ENCODE measurements at places on chromosomes 6 and 20. TPM values are rescaled to one million over a fixed set of nuclear protein-coding genes. Genes with fewer than 3 reads are reported as not detected.
A peak's percentile ranks its signal among the peaks of the same experiment; 100 is the strongest.

Gene NR2E1
- not detected for total RNA-seq

GRCh38 chr6:51049288-51049982 lies 230.8 kb downstream of the TFAP2B start:
- H3K27ac ChIP-seq = no peak overlapping the region
- no peaks in the 10 kb centered on the region for H3K36me3 ChIP-seq
- no peaks in the 10 kb centered on the region for H3K27me3 ChIP-seq

Gene LCA5
- 3.5 TPM for total RNA-seq

- H3K4me3 ChIP-seq = no peak overlapping the region
- no peaks in the 10 kb centered on the region for H3K36me3 ChIP-seq
- H3K4me1 ChIP-seq = peaks cover 8% of the 10 kb centered on the region
- no peaks in the 10 kb centered on the region for H3K27me3 ChIP-seq
These were observed 44.2 kb downstream of the CHD6 start for GRCh38 chr20:41573955-41574354.

GRCh38 chr6:143159001-143159400 lies 98.3 kb downstream of the AIG1 start:
- no peaks in the 10 kb centered on the region for H3K36me3 ChIP-seq
- no peaks in the 10 kb centered on the region for H3K4me1 ChIP-seq

DNA sequence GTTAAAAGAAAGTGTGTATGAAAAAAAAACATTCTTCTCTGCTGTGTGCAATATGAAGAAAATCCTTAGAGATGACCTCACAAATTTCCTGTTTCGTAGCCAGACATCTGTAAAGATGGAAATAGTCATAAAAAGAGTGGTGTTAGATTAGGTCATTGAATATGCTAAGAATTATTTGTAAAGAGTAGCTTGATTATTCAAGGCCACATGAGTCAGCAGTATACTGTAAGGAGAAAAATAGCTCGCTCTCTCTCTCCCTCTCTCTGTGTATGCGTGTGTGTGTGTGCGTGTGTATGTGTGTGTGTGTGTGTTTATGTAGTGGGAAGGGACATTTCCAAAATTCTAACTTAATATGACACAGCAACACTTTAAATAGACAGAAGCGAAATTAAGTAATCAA lies 78.8 kb downstream of the PTCHD4 start:
- H3K27me3 ChIP-seq = no peaks in the 10 kb centered on the region
- no peaks in the 10 kb centered on the region for H3K36me3 ChIP-seq
- H3K27ac ChIP-seq = peak overlapping the region; percentile 11
- H3K4me1 ChIP-seq = peaks cover 9% of the 10 kb centered on the region

DNA sequence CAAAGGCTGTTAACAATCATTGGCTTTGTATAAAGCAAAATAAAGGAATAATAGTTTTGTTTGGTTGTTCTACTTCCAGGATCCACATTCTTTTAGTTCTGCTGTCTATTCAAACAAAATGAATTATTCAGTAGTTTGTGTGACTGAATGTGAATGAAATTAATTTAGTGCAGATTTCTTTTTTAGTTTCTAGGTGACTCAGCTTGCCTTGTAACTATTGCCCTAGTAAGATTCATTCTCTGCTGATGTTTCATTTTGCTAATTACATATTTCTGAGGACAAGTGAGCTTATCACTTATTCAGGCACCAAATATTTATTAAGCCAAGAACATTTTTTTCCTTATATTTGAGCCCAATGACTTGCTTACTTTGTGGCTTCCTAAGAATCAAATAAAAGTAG lies 46.5 kb upstream of the RIPOR2 start:
- DNase-seq = peak; percentile 29
- H3K36me3 ChIP-seq = no peaks in the 10 kb centered on the region
- H3K4me1 ChIP-seq = peaks cover 22% of the 10 kb centered on the region
- no peak overlapping the region for H3K4me3 ChIP-seq

DNA sequence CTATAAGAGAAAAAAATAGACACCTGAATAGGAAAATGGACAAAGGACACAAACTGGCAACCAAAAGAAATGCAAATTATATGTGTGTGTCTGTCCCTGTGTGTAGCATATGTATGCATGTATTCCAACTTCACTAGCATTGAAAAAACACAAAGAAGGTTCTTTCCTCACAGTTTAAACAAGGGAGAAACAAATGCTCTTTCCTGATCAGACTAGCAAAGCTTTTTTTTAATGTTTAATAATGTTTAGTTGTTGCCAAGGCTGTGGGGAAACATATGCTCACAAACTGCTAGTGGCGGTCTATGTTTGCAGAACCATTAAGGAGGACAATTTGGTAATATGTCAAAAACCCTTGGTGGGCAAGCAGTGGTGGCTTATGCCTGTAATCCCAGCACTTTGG lies 22.4 kb downstream of the SMLR1 start:
- peaks cover 3% of the 10 kb centered on the region for H3K4me1 ChIP-seq
- DNase-seq = no peak
- no peaks in the 10 kb centered on the region for H3K27me3 ChIP-seq
- H3K36me3 ChIP-seq = no peaks in the 10 kb centered on the region
- H3K4me3 ChIP-seq = no peak overlapping the region

Gene RSPH9
- 0.11 TPM for total RNA-seq

Gene SSR1
- total RNA-seq = 152 TPM

Gene ME1
- total RNA-seq = 78.8 TPM

DNA sequence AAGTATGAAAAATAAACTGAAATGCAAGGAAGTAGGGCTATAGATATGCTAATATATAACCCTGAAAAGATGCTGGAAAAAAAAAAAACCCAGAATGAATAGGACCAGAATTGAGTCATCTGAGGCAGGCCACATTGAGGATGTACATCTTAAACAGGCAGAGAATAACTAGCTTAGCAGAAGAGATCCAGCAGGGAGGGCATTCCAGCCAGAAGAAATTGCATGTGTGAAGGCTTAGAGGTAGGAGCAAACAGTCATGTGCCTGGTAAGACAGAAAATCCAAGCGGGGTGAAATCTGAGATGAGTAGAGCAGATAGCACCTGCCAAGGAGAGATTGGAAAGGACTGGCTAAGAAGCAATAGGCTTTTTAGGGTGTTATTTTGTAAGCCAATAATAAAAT lies 2.6 kb downstream of the COL19A1 start:
- peaks cover 10% of the 10 kb centered on the region for H3K4me1 ChIP-seq
- DNase-seq = no peak
- no peak overlapping the region for H3K27ac ChIP-seq
- no peaks in the 10 kb centered on the region for H3K27me3 ChIP-seq
- H3K4me3 ChIP-seq = no peak overlapping the region
- H3K36me3 ChIP-seq = no peaks in the 10 kb centered on the region

GRCh38 chr6:47714802-47715201 lies 16.4 kb downstream of the ADGRF4 start:
- no peaks in the 10 kb centered on the region for H3K4me1 ChIP-seq
- no peaks in the 10 kb centered on the region for H3K36me3 ChIP-seq
- peaks cover 5% of the 10 kb centered on the region for H3K27me3 ChIP-seq
- no peak for DNase-seq

DNA sequence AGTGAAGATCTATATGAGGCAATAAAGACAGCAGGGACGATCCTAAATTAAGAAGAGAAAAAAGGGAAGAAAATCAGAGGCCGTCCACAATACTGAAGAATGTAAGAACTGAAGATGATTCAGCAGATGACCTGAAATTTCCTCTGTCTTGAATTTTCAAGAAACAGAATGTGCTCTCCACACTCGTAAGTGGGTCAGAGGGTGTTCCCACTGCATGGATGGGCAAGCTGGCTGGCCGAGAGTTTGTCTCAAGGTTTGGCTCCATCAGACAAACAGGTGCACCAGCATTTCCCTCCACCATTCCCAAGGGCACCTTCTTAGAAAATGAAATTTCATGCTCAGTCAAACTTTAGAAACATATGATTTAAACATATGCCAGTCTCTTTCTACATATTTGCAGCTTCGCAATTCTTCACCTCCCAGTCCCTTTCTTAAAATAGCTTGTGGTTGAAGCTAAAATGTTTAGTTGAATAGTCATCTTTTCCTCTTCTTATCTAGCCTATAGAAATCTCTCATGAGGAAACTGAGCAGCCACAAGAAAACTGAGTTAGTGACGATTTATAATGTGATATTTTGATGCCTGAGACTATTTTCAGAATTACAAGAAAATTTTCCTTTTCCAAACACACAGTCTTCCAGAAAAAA lies 576.4 kb downstream of the PRKN start:
- no peak overlapping the region for H3K4me3 ChIP-seq
- no peak for DNase-seq
- no peak overlapping the region for H3K27ac ChIP-seq
- no peaks in the 10 kb centered on the region for H3K4me1 ChIP-seq

DNA sequence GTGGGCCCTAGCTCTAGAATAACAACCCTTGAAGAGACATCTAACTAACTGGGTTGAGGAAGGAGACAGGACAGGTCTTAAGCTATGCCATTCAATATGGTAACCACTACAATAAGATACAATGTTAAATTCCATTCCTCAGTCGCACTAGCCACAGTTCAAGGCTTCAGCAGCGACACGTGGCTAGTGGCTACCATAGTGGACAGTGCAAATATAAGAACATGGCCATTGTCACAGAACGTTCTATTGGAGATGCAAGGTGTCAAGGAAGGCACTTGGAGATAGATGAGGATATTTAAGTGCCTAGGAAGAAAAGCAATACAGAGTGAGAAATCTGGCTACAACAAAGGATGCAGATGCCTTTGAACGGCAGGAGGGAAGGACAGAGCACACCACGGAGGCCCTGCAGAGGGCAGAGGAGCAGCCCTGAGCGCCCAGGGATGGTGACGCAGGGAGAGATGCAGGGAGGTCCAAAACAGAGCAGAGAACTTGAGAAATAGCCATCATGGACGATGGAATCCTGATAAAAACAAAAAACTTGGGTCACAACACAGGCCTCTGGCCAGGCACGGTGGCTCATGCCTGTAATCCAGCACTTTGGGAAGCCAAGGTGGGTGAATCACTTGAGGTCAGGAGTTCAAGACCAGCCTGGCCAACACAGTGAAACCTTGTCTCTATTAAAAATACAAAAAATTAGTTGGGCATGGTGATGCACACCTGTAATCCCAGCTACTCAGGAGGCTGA lies 140.7 kb downstream of the ZMYND8 start:
- no peak overlapping the region for H3K27ac ChIP-seq
- no peaks in the 10 kb centered on the region for H3K4me1 ChIP-seq
- no peak overlapping the region for H3K4me3 ChIP-seq
- H3K36me3 ChIP-seq = peaks cover 26% of the 10 kb centered on the region

Gene C20orf144
- 0.13 TPM for total RNA-seq

DNA sequence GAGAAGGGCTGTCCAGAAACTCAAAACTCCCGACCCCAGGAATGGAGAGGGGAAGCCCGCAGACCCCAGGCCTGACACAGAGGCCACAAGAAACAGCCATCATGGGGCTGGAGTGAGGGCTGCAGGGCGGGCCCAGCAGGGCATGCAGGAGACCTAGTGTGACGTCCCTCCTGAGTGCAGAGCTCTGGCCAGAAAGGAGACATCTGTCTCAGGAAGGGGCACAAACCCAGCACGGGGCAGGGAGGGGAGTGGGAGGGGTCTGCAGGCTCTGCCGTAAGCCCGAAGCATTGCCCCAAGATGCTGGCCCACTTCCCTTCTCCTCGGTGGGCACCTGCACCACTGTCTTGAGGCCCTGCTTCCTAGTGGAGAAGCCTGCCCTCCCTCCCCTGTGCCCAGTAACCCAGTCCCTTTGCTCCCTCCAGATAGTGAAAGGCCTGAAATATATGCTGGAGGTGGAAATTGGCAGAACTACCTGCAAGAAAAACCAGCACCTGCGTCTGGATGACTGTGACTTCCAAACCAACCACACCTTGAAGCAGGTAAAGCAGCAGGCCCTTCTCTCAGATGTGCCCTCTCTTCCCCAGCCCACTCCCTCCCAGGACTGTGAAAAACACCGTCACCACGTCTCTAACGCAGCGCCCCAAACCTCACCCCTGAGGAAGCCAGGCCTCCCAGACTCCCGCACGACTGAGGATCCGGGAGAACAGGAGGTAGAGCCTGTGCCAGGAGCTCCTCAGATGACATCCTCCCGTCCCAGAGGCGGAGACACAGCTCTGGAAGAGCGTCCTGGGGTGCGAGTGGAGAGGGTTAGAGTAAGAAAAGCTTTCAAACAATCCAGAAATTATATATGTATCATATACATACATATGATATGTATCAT lies 9.7 kb downstream of the CST7 start:
- H3K36me3 ChIP-seq = no peaks in the 10 kb centered on the region
- DNase-seq = no peak
- no peak overlapping the region for H3K27ac ChIP-seq
- no peak overlapping the region for H3K4me3 ChIP-seq

DNA sequence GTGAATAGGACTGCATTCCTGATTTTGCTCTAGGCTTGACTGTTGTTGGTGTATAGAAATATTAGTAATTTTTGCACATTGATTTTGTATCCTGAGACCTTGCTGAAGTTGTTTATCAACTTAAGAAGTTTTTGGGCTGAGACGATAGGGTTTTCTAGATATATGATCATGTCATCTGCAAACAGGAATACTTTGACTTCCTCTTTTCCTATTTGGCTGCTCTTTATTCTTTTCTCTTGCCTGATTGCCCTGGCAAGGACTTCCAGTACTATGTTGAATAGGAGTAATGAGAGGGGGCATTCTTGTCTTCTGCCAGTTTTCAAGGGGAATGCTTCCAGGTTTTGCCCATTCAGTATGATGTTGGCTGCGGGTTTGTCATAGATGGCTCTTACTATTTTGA lies 13.4 kb downstream of the HLA-DOB start:
- H3K4me3 ChIP-seq = no peak overlapping the region
- H3K27ac ChIP-seq = no peak overlapping the region
- H3K36me3 ChIP-seq = no peaks in the 10 kb centered on the region
- no peaks in the 10 kb centered on the region for H3K4me1 ChIP-seq
- peaks cover 74% of the 10 kb centered on the region for H3K27me3 ChIP-seq
- no peak for DNase-seq

GRCh38 chr6:52564856-52565255 lies 12.0 kb downstream of the TRAM2 start:
- DNase-seq = no peak
- no peaks in the 10 kb centered on the region for H3K27me3 ChIP-seq
- no peaks in the 10 kb centered on the region for H3K36me3 ChIP-seq
- H3K4me1 ChIP-seq = no peaks in the 10 kb centered on the region
- H3K27ac ChIP-seq = no peak overlapping the region
